ENCODE measurements at places on chromosomes 12 and 14.

DNA sequence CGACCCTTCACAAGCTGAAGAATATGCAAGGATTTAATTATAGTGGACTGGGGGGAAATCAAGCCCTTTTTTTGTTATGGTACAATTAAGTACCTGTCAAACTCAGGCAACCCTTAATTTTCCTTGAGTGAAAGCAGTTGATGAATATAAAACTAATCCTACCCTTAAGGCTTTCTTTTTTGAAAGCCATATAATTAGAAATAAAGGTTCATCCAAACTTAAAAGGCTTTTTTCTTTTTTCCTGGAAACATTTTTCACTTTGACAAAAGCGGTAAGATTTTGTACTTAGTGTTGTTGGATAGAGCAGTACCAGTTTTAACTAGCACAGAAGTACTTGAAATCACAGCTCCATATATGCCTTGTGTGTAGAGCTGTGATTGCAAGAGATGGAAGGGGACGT, 91.9 kb upstream of the MANSC4 start:
- no peak for DNase-seq

DNA sequence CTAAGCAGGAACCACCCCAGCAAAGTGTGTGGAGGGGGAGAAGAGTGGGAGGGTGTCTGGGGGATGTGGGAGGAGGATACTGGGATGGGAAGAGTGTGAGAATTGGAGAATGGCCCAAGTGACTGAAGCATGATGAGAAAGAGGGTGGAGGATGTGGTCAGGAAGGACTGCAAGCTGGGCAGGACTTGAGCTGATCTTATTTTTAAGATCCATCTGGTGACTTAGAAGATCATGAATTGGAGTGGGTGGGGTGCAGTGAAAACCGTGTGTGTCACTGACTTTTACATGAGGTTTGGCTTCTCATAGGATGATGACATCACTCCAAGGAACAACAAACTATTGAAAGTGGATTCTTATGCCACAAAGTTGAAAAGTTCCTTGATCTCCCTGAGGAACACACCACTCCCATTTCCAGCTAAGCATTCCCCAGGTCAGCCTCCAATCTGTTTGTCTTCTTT, 287.5 kb downstream of the GALC start:
- DNase-seq = no peak

- DNase-seq = no peak
Observed at GRCh38 chr12:14416658-14417057, 51.2 kb downstream of the ATF7IP start.

DNA sequence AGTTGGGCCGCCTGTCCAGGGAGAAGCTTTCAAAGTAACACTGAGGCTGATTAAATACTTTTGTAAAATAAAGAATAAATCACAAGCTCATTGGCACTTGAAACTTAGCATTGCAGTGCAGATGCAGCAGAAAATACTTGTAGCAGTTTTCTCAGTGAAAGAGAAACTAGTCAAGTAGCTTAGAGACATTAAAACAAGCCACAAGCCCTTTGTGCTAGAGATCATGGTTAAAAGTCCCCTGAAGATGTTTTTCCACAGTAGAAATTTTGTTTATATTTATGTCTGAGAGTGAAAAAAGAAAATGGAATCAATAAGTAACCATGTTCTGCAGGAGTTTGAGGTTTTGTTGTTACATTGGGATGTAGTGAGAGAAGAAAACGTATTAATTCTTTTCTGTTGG, 5.9 kb downstream of the PSEN1 start:
- no peak for DNase-seq

- no peak for DNase-seq
Observed at GRCh38 chr12:7178481-7178880, 11.0 kb upstream of the PEX5 start.

- DNase-seq = no peak
Observed at GRCh38 chr12:54975272-54975671, 9.3 kb downstream of the TESPA1 start.

DNA sequence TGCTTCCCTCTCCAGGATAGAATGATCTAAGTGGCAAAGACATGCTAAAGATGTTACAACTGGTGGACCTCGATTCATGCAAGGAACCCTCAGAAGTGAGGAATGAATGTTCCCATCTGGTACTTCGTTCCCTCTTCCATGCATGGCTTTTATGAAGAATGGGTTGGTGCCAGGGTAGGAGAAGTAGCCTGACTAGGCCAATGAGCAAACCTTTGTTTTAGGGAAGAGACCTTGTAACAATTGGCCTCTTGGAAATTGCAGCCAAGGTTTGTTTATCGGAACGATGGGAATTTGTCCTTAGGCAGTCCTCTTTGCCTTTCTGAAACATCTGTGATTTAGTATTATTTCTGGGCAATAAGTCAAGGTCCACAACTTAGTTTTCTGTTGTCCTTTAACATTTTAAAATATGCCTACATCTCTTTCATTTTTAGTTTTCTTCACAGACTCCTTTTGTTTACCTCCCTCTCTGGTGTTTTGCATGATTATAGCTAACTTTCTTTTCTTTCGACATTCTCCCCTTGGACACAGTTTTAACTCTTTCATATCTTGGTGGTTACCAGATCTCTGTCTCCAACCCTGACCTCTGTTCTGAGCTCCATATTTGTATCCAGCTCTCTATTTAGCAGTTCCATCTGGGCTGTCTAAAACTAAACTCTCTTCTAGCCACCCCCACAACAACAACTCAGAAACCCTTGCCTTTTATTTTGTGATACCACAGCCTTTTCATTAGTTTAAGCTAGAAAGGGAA, 70.0 kb downstream of the DIP2B start:
- no peak for DNase-seq

GRCh38 chr12:34595749-34596733, 573.7 kb downstream of the ALG10 start:
- no peak for DNase-seq

DNA sequence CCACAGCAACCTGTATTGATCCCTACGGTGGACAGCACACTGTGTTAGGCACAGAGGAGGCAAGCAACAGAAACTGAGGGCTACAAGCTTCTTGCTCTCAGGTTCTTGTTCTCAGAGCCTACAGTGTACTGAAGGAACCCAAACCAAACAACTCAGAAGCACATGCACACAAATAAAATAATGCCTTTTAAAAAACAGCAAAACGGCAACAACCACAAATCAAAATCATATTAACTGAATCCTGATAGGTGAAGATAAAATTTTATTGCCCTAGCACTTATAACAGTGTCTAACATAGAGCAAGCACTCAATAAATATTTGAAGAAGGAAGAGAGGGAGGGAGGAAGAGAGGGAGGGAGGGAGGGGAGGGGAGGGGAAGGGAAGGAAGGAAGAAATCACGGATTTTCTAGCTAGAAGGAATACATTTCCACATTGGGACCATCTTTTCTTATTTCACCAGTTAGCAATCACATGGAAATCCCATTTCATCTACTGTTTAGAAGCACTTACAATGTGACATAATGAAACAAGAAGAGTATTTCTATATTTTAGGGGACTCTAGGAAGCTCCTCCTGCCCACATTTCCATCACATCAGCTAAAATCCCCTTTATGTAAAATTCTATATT, 27.2 kb downstream of the DMAC2L start:
- DNase-seq = no peak

DNA sequence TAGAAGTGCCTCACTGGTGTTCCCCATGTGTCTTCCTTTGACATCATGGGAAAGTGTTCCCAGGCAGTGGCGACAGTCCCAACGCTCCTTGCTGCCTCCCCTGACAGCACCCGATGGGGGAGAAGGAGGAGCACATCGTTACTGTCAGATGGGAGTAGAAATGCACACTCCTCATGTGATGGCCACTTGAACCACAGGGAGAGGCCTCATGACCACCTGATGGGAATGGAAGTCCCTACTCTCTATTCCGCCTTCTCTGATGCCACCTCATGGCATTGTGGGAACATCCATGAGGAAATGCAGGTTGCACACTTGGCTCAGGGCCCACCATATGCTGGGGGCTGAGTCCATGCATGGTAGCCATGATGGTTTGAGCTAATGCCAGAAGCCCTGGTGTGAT, 14.3 kb upstream of the CORO1C start:
- no peak for DNase-seq

DNA sequence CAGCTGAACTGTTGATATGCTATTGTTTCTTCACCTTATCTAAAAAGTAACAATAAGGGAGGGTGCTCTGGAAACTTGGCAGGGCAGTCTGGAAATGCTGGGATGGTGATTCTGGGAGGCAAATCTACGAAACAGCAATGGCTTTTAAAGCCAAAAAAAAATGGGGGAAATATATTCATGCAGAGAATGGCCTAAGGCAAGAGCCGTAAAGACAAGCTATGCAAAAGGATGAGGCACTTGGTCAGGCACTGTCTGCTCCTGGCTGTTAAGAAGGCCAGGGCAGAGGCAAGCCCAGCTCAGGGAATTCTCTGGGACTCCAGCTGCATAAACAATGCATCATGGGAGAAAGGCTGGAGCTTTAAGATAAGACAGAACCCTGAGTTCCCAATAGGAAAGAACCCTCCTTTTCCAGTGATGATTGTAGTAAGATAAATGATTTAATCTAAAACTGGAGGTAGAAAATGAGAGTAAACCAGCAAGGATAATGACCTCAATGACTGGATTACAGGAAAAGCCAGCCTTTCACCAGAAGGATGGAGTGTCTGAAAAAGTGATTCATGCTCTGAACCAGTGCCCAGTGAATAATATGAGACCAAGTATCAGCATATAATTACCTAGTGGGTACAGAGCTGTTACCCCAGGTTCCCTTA, 46.0 kb downstream of the ITPR2 start:
- DNase-seq = no peak

DNA sequence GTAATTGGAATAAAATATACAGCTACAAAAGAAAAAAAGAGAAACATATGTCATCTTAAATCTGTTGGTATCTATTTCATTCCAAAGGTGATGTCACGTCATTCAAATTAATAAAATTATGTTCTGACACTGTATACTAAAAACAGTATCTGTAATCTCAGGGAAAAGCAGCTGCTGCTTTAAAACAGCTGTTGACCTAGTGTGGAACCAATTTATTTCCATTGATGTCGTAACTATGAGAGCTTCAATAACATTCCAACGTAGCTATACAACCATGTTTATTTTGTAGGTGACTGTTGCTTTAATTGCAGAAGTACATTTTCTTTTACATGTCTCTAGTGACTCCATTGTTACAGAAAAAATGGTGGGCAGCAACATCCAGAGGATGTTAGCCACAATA, 571.7 kb downstream of the RPS29 start:
- DNase-seq = no peak

Measured in stimulated activated CD4-positive, alpha-beta T cell treated with anti-CD3 and anti-CD28 coated beads, Interleukin-12 subunit alpha, Interleukin-12 subunit beta, amount 100 ng/mL, for 4 hours (primary cell).